ENCODE measurements at places on chromosomes 4 and X. TPM values are rescaled to one million over a fixed set of nuclear protein-coding genes. Genes with fewer than 3 reads are reported as not detected.
A peak's percentile ranks its signal among the peaks of the same experiment; 100 is the strongest.

- H3K4me1 ChIP-seq = peaks cover 2% of the 10 kb centered on the region
- H3K27me3 ChIP-seq = no peaks in the 10 kb centered on the region
- H3K27ac ChIP-seq = no peak overlapping the region
- H3K4me3 ChIP-seq = no peak overlapping the region
- peaks cover 23% of the 10 kb centered on the region for H3K36me3 ChIP-seq
- peak; percentile 83 for DNase-seq
Measured at GRCh38 chrX:139766545-139766983, 58.6 kb upstream of the MCF2 start.

DNA sequence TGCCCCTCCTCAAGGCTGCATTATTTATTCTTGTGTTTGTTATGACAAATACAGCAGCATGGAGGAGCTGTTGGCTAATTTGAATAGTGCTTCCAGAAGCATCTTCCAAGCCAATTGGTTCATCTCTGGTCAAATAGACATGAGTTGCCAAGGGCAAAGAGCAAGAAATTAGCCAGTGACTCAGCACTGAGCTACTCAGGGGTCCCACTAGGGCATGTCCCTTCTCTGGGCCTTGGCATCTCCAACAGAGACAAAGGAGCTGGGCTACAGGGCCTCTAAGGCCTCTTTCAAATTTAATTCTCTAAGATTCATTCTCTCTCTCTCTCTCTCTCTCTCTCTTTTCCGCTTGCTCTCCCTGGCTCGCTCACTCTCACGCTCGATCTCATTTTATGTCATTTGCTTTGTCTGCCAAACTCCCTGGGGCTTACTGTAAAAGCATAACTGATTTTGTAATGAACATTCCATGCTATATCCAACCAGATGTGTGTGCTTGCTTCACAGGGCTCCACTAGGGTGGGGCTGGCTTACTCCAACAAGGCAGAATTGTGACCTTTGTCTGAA, 86.7 kb upstream of the MAGEA4 start:
- H3K4me1 ChIP-seq = no peaks in the 10 kb centered on the region
- DNase-seq = no peak
- no peak overlapping the region for H3K27ac ChIP-seq
- H3K36me3 ChIP-seq = no peaks in the 10 kb centered on the region

DNA sequence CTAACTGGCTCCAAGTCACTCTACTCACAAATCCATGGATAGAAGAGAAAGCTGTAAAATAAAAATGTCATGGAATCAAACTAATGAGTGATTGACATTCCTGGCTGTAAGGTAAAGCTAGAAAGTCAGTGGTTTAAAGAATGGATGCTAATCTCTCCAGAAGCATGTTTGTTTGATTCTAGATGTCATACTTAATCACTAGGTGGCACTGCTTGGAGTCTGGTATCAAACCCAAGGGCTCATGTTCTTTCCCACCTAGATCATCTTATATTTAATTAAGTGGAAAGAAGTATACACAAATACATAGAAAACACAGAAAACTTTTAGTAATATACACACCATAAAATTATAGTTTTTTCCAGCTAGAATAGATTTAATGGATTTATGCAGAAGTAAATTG, 2666.6 kb downstream of the PCDH7 start:
- no peak overlapping the region for H3K4me3 ChIP-seq
- no peak overlapping the region for H3K27ac ChIP-seq
- no peaks in the 10 kb centered on the region for H3K36me3 ChIP-seq
- no peak for DNase-seq
- H3K27me3 ChIP-seq = no peaks in the 10 kb centered on the region

GRCh38 chrX:45807572-45808425, 607.1 kb upstream of the DIPK2B start:
- H3K4me1 ChIP-seq = peaks cover 72% of the 10 kb centered on the region
- H3K27ac ChIP-seq = peak overlapping the region; percentile 88
- peak overlapping the region; percentile 80 for H3K4me3 ChIP-seq
- DNase-seq = peak; percentile 75

- peaks cover 5% of the 10 kb centered on the region for H3K4me1 ChIP-seq
- H3K4me3 ChIP-seq = no peak overlapping the region
- no peak for DNase-seq
- H3K27me3 ChIP-seq = no peaks in the 10 kb centered on the region
- H3K27ac ChIP-seq = no peak overlapping the region
Measured at GRCh38 chrX:71147496-71148277, 3.0 kb downstream of the NLGN3 start.

DNA sequence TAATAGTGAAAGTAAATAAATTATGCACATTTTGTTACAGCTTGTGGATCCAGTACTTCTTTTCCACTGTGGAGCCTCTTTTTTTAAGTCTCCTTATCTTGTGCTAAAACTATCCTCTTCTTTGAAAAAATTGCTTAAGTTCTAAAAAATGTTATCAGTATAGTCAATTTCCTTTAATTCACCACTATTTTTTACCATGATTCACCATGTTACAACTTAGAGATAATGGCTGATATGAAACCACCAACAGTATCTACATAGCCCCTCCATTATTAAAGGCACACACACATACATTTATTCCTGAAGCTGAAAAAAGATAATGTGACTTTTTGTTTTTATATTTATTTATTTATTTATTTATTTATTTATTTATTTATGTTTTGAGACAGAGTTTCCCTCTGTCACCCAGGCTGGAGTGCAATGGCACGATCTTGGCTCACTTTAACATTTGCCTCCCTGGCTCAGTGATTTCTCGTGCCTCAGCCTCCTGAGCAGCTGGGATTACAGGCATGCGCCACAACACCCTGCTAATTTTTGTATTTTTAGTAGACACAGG, 243.2 kb downstream of the SPOCK3 start:
- H3K27me3 ChIP-seq = no peaks in the 10 kb centered on the region
- no peaks in the 10 kb centered on the region for H3K4me1 ChIP-seq
- no peak overlapping the region for H3K27ac ChIP-seq

DNA sequence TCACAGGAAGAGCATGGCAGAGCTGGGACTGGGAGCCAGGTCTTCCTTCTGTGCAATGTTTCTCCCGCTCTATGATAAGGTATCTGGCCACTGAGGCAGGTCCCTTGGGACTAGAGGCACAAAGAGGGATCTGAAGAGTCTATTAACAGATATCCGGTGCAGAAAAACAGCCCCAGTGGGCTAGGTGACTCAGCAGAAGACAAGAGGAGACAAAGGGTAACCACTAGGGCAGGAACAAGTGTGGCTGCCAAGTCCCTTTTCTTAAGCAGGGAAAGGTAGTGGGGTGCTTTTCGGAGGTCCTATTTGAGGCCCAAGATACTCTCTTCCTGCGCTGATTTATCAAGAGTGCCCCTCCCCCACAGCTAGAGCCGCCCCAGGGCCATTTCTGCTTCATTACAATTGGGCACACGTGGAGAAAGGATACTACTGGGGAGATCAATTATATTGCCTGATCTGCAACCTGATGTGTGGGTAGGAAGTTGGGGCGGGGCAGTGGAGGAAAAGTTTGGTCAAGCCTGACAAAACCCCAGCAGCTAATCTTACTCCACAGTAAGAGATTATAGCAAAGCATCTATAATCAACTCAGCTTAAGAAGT, at the start of gene DGAT2L6:
Gene DGAT2L6, plus strand, starts transcription at position 546 of the 596 bp plus-strand sequence. CDS start 100 bp downstream, outside the sequence.
- H3K27me3 ChIP-seq = peaks cover 4% of the 10 kb centered on the region
- H3K36me3 ChIP-seq = no peaks in the 10 kb centered on the region
- no peak within 1 kb of the TSS for H3K4me3 ChIP-seq
- no peak within 1 kb of the TSS for H3K27ac ChIP-seq
- no peak for DNase-seq

USP17L11 gene
- not detected for total RNA-seq

DNA sequence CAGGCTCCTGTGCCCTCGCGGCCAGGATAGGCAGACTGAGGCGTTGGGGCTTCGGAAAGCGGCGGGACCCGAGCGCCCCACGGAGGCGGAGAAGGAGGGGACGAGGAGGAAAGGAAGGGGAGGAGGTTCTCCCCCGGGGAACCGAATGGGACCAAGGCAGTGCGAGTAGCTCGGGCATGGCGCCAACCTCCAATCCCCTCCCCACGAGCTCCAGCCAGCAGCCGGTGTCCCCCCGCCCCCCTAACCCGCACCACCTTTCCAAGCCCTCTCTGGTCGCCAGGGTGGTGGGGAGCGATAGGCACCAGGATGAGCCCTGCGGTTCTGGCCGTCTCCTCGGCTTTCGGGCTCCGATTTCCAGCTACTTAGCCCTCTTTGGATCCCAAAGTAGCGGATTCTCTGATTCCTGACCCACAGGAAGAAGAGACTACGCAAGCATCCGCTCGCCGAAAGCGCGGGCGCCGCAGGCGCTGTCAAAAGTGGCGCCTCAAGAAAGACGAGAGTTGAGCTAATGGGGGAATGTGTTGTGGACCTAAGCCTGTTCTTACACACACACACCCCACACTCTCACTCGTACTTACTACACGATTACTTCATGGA, 15.2 kb upstream of the ZIC3 start:
- no peak overlapping the region for H3K4me3 ChIP-seq
- H3K4me1 ChIP-seq = no peaks in the 10 kb centered on the region
- H3K27me3 ChIP-seq = peaks cover 34% of the 10 kb centered on the region
- H3K36me3 ChIP-seq = no peaks in the 10 kb centered on the region
- H3K27ac ChIP-seq = no peak overlapping the region

DNA sequence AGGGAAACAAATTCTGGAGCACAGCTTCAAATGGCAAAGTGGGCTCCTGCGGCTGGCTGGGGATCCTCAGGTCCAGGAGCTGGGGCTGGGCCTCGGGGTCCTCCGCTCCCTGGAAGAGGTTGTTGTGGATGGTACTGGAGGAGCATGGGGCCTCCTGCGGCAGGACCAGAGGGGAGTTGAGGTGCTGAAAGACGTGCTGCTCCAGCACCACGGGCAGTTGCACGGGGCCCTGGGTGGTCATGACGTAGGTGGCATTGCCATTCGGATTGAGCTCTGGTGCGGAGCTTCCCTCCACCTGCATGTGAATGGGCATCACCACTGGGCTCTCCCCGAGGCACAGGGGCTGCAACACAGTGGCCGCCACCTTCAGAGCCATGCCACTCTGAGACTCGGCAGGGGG, 59.7 kb downstream of the RAI2 start:
- no peaks in the 10 kb centered on the region for H3K36me3 ChIP-seq
- no peak for DNase-seq
- no peak overlapping the region for H3K27ac ChIP-seq
- no peaks in the 10 kb centered on the region for H3K27me3 ChIP-seq
- H3K4me3 ChIP-seq = no peak overlapping the region
- H3K4me1 ChIP-seq = no peaks in the 10 kb centered on the region

Measured in activated CD4-positive, alpha-beta T cell treated with anti-CD3 and anti-CD28 coated beads, Interleukin-2, amount 10 ng/mL, durations not matched to agents 24 days and 14 days (primary cell).